ENCODE measurements at places on chromosomes 5 and 9.
A peak's percentile ranks its signal among the peaks of the same experiment; 100 is the strongest.

GRCh38 chr5:80576383-80576782 is 6.3 kb upstream of the ANKRD34B start:
- no peak for DNase-seq

GRCh38 chr9:115193777-115194176 is 75.8 kb upstream of the TNC start:
- DNase-seq = no peak

DNA sequence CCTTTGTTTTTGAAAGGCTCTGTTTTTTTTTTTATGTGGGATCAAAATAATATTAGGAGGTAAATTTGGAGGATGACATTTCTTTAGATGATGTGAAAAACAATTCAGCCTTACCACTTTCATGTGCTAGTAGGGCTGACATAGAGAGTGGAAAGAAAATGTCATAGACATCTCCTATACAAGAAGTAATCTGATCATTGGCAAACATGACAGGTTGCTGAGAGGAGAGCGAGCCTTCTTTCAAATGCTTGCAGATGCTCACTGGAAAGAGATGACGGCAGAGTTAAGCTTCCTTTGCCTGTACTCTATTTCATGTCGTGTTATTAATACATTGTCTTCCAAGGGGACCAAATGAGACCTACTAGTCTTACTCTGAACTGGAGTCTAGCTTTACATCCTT is 160.1 kb upstream of the DAP start:
- DNase-seq = no peak

DNA sequence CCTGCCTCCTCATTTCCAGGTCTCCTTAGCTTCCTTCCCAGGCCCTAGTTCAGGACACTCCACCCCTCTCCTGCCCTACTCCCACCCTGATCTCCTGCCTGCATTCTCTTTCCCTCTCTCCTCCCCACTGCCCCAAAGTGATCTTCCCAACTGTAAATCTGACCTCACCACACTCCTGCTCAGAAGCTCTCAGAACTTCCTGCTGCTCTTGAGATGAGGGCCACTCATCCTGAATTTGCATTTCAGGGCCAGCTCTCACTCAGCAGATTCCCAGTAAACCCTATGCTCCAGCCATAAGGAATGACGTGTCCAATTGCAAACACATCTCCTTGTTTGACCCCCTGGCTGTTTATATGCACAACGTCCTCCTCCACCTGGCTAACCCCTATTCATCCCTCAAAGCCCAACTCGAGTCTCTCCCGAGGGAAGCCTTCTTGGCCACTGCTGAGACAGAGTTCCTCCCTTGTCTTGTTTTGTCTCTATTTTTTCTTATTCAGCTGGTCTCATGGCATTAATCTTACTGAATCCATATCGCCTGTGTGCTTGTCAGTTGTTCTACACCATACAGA is 95.0 kb downstream of the NSG2 start:
- DNase-seq = no peak

DNA sequence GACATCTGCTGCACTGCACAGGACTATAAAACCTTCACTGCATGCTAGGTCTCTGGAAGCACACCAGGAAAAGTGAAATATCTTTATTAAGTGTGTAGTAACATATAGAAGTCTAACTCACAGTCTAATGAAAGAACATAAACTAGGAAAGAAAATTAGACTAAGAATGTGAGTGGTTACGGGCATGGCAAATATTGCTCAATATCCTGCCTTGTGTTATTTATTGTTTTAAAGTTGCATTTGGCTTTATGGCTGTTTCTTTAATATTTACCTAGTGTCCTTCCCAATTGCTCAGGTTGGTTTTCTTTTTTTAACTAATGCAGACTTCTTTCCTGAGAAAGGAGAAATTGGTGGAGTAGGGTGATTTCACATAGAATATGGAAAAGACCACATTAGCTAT is 342.4 kb downstream of the KIAA0825 start:
- no peak for DNase-seq

- no peak for DNase-seq
Measured at GRCh38 chr5:44377057-44377456, 12.2 kb downstream of the FGF10 start.

DNA sequence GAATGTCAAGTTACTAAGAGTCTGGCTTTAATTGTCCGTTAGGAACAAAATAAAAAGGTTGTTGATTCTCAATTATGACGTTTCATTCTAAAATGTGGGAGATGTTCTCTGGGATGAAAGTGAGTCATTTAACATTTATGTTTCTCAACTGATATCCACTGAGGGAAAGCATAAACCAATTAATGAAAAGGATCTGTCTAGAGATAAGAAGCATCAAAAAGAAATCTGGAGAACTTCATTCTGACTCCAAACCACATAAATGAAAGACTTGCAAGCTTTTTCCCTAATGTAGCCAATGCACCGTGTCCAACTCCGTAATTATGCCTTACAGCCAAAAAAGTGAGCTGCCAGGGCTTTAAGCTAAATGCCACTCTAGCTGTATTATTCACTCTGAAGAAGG is 654.2 kb downstream of the TLE1 start:
- DNase-seq = no peak

- peak; percentile 16 for DNase-seq
Measured at GRCh38 chr5:134427540-134428041, 15.9 kb upstream of the CDKN2AIPNL start.

DNA sequence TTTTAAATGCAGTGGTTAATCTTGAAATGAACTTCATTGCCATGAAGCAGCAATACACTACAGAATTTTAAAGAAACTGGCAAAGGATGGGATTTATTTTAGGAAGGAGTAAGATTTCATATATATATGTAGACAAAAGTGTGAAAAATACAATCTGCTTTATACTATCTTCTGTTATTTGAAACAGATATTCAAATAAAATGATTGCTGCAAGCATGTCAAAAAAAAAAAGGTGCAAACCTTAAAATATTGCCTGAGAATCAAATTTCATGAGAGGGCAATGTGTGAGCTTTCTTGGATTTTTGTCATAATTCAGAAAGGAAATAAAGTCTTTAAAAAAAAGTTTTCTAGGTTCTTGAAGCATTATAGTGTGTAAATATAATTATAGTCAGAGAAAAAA is 705.0 kb upstream of the CDH10 start:
- DNase-seq = no peak

DNA sequence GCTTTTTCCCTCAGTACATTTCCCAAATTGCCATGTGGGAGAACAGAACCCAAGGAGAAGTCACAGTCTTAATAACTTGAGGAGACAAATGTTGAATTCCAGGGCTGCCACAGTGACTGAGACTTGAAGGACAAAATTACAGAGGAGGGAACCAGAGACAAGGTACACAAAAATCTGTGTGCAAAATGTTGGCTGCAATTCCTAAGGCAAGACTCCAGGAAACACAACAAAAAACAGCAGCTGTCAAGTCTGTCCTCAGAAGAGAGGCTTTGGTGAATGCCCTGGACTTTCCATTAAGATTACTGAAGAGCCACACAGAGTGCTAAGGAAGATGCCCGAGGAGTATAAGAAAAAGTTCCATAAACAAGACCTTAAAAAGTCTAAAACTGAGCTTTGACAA is 21.1 kb downstream of the AP3B1 start:
- DNase-seq = no peak

- DNase-seq = no peak
Measured at GRCh38 chr9:133493845-133494540, 15.1 kb upstream of the SLC2A6 start.

- DNase-seq = no peak
Measured at GRCh38 chr5:172502410-172502809, 48.1 kb upstream of the SH3PXD2B start.

GRCh38 chr5:458547-459353 is 15.8 kb downstream of the EXOC3 start:
- no peak for DNase-seq

- no peak for DNase-seq
Measured at GRCh38 chr5:96640696-96641095, 21.5 kb upstream of the CAST start.

GRCh38 chr9:78358329-78359051 is 61.6 kb downstream of the PSAT1 start:
- no peak for DNase-seq

- DNase-seq = no peak
Measured at GRCh38 chr5:16819522-16820167, 116.4 kb downstream of the MYO10 start.

GRCh38 chr9:137167747-137168572 is 1.9 kb downstream of the LRRC26 start:
- peak; percentile 78 for DNase-seq

- no peak for DNase-seq
Measured at GRCh38 chr9:87725356-87725899, 491 bp upstream of the CTSL start.

DNA sequence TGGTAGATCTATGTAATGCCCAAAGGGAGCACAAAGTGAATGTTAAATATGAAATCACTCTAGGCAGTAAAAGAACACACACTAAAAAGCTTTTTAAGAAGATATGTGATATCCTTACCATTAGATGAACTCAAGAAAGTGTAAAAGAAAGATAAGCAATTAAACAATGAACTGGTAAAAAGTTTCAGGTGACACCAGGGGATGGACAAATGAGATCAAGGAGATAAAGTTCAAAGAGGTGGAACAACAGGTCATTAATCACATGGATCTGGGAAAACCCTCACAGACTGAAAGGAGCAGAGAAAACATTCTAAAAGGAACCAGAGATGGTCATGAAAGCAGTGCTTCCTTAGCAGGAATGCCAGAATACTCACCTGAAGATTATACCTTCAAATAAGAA is 40.7 kb downstream of the LHFPL2 start:
- no peak for DNase-seq

- no peak for DNase-seq
Measured at GRCh38 chr5:113337515-113338415, 97.0 kb downstream of the TSSK1B start.

- no peak for DNase-seq
Measured at GRCh38 chr9:123322273-123323195, 33.5 kb upstream of the CRB2 start.

DNA sequence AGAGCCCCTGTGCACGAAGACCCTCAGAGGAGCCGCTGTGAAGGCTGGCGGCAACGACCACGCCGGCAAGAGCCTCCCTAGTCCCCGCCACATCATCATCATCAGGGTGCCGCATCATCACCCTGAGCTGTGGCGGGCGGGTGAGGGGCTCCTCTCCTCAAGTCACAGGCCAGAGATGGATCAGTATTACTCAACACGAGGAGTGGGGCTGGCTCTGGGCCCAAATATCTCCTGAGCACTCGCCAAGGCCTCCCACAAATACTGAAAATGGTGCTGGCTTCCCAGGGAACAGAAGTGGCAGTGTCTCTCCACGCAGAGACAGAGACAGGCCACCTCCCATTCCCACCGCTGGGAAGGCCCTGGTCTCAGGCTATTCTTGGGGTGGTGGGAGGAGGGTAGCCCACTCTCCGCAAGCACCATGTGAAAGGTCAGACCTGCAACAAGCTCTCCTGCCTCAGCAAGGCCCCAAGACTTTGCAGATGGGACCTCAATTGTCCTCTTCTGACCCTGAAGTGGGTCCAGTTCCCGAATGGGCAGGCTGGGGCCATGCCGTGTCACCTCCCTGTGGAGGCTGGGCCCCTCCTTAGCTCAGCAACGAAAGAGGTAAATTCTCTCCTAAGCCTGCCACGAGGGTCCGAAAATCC is 39.3 kb upstream of the ZNF354A start:
- DNase-seq = no peak

- DNase-seq = no peak
Measured at GRCh38 chr5:82670692-82671091, 392.5 kb upstream of the RPS23 start.

DNA sequence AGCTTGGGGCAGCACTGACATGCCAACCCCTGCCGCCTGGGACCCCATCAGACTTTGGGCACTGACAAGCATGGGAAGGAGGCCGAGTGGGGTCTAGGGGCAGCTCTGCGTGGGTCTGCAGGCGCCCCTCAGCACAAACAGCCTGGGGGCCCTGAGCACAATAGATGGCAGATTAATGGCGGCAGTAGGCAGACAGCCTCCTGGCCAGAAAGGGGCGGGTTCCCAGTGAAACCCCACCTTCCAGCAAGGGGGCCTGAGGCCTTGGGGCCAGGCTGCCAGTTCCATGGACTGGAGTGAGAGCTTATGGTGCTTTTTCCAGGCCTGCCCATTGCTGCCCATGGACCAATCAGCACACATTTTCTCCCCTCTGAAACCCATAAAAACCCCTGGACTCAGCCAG is 2031.2 kb downstream of the EFNA5 start:
- DNase-seq = no peak

GRCh38 chr9:133160742-133161546 is 2.8 kb downstream of the GBGT1 start:
- DNase-seq = peak; percentile 19

- DNase-seq = peak; percentile 27
Measured at GRCh38 chr5:43193181-43193893, 1.3 kb downstream of the NIM1K start.

DNA sequence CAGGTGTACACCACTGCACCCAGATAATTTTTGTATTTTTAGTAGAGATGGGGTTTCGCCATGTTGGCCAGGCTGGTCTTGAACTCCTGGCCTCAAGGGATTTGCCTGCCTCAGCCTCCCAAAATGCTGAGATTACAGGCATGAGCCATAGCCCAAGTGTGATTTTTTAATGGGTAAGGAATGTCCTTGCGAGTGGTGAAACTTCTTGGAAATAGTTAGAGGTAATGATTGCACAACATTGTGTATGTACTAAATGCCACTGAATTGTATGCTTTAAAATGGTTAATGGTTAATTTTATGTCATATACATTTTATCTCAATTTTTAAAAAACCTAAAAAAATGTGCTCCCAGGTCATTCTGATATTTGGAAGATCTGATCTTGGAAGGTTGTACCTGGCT is 59.9 kb upstream of the IL6ST start:
- DNase-seq = no peak
